ENCODE measurements at places on chromosomes 5 and 9.

- DNase-seq, result no peak
These were observed 608.3 kb upstream of the NUDT12 start for GRCh38 chr5:104170926-104171325.

- DNase-seq, result no peak
These were observed 59.5 kb downstream of the PIK3R1 start for GRCh38 chr5:68274847-68275651.

DNA sequence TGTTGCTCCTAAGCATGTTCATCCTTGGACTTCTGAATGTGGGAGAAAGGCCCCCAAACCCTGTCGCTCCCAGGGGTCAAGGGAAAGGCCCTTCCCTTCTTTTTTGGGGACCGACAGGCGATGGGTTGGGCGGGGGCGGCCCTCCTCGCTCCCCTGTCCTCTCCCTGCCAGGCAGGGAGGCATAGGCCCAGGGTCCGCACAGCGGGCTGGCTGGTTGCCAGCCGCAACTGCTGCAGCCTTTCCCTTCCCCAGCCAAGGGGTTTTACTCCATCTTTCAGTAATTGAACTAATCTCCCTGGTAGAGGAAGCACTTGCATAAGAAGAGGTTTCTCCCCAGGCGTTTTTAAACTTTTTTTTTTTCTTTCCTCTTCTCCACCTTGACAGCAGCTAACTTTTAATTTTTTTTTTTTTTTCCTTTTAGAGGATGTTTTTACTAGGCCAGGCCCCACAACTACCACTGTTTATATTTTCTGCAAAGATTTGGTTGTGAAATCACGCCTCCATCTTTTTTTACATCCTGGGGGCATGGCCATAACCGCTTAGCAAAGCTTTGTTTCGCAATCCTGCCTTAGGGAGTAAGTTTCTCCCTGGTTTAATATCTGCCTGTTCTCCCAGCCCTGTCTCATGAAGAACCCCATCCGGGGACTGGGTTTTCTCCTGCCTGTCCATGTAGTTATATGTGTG lies 216.9 kb upstream of the ZNF608 start:
- DNase-seq, result no peak

DNA sequence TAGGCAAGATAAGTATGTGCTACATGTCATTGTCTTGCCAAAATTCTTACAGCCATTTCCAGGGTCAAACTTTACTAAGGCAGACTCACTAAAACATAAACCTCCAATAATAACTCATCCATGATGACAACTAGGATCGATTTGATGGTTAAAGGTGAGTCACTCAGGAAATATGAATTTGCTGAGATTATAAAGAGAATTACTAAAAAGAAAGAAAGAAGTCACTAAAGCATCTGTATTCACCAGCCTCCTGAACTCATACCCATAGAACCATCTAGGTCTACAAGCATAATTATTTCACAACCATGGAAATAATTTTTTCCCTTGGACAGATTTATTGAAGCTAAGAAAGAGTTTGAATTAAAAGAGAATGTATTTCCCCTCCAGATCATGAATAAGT lies 258.6 kb downstream of the TLE1 start:
- no peak for DNase-seq

DNA sequence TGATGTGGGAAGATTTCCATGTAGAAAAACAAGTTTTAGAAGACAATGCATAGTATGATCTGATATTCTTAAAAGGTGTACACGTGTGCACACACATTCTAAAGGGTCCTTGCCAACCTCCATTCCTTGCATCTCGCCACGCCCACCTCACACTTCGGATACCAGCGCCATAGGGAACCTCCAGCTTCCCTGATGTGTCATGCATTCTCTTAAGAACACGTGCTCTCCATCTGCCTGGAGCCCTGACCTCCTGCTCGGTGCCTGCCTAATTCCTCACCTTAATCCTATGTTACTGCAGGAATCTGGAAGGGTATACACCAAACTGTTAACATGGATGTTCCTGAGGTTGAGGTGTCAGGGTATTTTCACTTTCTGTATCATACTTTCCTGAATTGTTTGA lies 63.1 kb downstream of the PTCD2 start:
- DNase-seq, result no peak

- DNase-seq, result no peak
These were observed 3.7 kb downstream of the B4GALT7 start for GRCh38 chr5:177603631-177604030.

DNA sequence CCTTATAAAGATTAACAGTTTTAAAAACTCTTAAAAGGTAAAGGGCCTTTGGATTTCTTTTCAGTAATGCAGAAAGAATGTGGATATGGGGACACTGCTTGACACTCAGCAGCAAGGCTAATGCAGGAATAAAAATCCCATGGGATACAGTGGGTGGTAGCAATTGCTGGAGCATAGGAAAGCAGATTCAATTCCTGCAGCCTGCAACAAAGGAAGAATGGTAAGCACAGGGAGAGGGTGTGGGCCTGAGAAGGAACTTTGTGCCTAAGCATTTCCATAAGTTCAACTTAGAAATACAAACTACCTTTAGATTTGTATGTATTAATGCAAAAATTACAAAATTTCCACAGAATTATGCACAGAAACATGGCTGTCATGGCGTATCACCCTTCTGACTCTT lies 65.8 kb upstream of the CDK5RAP2 start:
- no peak for DNase-seq

GRCh38 chr5:122119205-122119604 lies 10.1 kb upstream of the ZNF474 start:
- no peak for DNase-seq

DNA sequence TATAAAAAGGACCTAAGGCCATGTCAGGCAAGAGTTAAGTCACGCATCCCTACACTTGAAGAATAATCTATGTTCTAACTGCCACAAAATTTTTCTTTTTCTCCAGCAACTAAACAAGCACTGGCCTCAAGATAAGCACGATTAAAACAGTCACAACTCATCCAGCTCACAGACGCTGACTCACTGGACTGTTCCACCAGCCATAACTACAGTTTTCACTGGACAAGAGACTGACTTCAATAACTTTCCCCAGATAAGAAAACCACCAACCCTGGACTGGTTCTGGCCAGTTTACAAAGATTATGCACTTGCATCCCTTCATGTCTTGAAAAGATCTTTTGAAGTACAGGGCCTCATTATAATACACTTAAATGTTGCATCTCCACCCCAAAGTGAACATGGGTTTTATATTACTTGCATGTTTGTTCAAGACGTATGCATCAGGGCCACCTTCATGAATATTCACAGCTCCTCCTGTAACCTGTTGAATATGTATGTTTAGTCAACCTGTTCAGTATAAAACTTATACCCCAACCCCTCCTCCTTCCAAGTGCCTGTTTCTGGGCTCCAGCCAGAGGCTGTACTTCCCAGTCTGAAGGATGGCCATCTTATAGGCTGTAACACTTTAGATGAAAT lies 129.3 kb upstream of the EPB41L4A start:
- DNase-seq, result no peak

DNA sequence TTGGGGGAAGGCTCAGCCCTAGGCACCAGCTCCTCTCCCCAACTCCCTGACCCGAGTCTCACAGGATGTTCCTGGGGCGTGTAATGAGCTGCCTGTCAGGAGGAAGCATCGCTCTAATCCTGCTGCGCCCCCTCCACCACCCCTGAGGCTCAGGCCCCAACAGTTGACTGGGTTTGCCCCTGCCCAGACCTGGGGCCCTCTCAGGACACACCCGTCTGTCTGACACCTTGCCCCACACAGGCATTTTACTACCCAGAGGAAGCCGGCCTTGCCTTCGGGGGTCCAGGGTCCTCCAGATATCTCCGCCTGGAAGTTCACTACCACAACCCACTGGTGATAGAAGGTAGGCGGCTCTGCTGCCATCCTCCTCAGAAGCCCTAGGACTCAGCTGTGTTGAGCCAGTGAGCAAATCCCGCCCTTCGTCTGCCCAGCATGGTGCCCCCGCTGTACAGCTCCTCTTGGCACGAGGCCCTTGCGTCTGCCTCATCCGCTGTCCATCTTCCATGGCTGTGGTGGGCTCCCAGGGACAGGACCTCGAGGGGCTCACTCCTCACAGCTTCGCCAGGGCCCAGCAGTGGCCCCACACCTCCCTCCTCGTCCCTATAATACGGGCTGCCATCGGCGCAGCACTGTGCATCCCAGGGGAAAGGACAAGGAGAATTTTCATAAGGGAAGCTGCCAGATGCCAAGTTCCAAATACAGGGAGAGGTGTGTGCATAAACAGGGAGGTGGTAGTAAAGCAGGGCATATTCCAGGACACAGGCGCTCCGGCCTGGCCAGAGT lies 8.0 kb downstream of the DBH start:
- DNase-seq, result no peak

DNA sequence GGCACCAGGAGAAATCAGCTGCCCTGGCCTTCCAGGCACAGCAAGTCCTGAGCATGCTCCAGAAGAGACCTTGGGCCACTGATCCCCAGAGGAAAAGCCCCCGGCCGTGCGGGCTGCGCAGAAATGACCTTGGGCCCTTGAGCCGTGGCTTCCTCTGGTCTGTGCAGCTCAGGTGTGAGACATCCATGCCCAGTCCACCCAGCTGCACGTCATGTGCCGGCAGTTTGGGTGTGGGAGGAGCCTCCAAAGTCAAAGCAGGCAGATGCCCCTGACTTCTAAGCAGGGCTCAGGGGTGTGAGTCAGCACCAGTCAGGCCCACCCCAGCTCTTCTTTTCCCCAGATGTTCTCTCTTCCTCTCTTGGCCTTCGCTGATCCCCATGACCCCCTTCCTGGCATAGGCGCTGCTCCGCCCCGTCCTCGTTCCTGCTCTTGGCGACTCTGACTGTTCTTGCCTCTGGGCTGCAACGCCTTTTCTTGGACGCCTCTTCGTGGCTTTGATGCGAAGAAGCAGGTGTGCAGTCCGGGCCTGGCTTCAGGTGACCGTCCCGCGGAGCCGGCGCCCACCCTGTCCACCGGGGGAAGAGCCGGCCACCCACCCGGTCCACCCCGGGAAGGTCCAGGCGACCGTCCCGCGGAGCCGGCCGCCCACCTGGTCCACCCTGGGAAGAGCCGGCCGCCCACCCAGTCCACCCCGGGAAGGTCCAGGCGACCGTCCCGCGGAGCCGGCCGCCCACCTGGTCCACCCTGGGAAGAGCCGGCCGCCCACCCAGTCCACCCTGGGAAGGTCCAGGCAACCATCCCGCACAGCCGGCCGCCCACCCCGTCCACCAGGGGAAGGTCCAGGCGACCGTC lies 5.9 kb upstream of the QSOX2 start:
- no peak for DNase-seq

DNA sequence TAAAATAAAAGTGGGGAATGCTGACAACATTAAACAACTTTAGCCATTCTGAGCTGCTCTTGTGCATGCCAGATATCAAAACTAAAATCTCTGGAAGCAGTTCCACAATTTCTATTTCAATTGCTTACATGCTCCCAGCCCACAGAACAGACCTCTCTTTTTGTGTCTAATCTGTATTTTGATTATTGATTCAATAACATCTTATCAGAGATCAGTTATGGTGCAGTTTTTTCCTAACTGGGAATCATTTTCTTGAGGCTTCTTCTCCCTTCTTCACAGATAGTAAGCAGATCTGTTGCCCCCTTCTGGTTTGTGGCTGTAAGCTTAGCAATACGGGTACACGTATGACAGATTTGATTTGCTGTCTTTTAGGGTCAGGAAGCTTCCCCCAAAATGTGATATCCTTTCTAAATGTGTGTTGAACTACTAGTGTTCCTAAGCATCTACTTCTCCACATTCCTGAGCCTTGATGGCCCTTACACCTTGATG lies 39.4 kb downstream of the MRPS27 start:
- DNase-seq, result no peak

DNA sequence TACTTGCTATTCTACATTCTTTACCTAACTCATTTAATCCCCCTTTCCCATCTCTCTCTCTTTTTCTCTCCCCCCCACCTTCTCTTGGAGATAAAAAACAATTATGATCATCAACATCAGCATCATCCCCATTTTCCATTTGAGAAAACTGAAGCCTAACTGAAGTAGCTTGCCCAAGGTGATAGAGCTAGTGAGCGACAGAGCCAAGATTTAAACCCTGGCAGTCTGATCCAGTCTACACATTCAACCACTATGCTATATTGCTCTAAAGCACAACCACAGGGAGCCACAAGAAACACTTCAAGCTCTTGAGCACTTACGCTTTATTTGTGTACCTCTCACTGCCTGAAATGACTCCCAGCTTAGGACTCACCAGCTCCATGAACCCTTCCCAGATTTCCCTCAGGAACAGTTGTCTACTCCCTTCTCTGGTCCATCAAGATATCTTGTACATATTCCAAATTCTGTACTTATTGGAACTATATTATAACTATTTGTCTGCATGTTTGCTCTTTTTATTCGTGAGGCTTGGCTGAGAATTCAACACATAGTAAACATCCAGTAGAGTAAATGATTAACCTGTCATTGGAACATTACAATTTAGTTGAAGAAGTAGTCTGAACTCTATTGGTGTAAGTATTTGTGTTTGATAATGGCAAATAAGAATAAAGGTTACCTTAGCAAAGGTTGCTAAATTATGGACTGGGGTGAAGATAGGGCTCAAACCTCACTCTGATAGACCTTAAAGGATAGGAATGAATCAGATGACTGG lies 164.8 kb downstream of the EFNA5 start:
- DNase-seq, result no peak

DNA sequence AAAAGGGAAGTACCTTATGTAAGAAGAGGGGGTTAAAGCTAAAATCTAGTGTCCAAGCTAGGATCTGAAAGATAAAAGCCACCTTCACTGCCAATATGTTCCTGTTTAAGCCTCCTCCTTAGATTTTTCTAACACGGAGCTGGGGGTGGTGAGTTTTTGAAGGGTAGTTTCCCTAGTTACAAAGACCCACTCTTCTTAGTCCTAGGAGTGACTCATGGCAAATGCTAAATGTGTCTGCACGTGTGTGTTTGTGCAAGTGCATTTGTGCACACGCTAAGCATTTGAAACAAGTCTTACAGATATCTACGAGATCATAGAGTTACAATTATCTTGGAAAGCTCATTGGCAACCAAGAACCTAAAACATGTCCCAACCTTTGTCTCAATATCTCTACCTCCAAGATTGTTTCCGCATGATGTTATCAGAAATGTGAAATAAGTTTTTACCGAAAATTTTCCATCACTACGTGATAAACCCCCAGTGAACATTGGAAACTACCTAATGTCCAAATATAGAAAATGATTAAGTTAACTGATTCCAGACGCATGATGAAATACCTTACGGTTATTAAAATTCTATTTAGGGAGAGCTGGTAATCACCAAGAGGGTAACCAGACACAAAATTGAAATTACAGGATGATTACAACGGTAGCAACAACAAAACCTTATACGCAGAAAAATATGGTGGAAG lies 78.0 kb upstream of the HRH2 start:
- no peak for DNase-seq

DNA sequence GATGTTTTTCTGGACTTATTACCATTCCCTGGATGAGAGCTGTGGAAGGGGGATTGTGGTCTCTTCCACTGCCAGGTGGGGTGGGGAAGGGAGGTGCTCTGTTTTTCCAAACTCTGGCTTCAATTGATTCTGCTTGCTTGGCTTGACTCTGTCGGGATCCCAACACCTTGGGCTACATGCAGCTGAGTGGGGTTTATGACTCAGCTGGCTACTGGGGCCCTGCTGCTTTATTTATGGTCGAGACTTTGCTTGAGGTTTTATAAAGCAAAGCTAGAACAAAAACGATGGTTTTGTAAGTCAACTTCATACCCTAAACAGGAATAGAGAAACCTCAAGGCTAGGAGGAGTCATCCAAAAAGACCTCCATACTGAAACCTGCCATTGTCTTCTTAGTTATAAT lies 76.3 kb downstream of the AOPEP start:
- DNase-seq, result no peak

Measured in GM18507 (cell line).